Progenitor cell of endocrine pancreas (in vitro differentiated cells): ENCODE measurements at places on chromosomes 3 and 15. TPM values are rescaled to one million over a fixed set of nuclear protein-coding genes. Genes with fewer than 3 reads are reported as not detected.

- no peak overlapping the region for H3K4me3 ChIP-seq
- H3K4me1 ChIP-seq = peaks cover 7% of the 10 kb centered on the region
- H3K27me3 ChIP-seq = no peaks in the 10 kb centered on the region
- peaks cover 9% of the 10 kb centered on the region for H3K36me3 ChIP-seq
- no peak overlapping the region for H3K27ac ChIP-seq
Measured at GRCh38 chr15:40550341-40551037, 14.4 kb downstream of the CCDC32 start.

- peaks cover 8% of the 10 kb centered on the region for H3K27me3 ChIP-seq
- H3K4me1 ChIP-seq = peaks cover 8% of the 10 kb centered on the region
- no peak overlapping the region for H3K27ac ChIP-seq
Measured at GRCh38 chr3:150183678-150184425, 213.2 kb upstream of the PFN2 start.

DNA sequence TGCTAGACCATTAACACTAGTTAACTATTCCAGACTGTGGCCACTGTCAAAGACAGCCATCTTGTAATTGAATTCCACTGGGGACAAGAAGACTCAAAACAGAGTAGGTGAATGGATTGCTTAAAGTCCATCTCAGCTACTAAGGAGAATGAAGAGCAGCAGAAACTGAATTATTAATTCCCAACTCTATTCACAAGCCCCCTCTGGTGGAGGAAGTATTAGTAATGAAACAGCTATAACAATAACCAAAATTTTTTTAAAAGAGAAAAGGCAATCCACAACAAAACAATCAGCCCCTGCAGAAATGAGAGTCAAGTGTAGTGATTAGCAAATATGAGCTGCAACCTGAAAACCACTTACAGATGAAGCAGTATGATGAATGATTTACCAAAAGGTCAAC, 302.8 kb downstream of the FHIT start:
- no peaks in the 10 kb centered on the region for H3K27me3 ChIP-seq
- DNase-seq = no peak
- no peaks in the 10 kb centered on the region for H3K36me3 ChIP-seq
- no peak overlapping the region for H3K27ac ChIP-seq
- peaks cover 11% of the 10 kb centered on the region for H3K4me1 ChIP-seq

GRCh38 chr15:70096215-70097062, 1.3 kb downstream of the TLE3 start:
- peak overlapping the region; percentile 97 for H3K27ac ChIP-seq
- DNase-seq = no peak
- no peaks in the 10 kb centered on the region for H3K27me3 ChIP-seq
- H3K4me3 ChIP-seq = peak overlapping the region; percentile 99

- peaks cover 6% of the 10 kb centered on the region for H3K4me1 ChIP-seq
- H3K4me3 ChIP-seq = no peak overlapping the region
- no peaks in the 10 kb centered on the region for H3K27me3 ChIP-seq
- H3K36me3 ChIP-seq = no peaks in the 10 kb centered on the region
Measured at GRCh38 chr3:143763564-143764162, 84.6 kb downstream of the SLC9A9 start.

DNA sequence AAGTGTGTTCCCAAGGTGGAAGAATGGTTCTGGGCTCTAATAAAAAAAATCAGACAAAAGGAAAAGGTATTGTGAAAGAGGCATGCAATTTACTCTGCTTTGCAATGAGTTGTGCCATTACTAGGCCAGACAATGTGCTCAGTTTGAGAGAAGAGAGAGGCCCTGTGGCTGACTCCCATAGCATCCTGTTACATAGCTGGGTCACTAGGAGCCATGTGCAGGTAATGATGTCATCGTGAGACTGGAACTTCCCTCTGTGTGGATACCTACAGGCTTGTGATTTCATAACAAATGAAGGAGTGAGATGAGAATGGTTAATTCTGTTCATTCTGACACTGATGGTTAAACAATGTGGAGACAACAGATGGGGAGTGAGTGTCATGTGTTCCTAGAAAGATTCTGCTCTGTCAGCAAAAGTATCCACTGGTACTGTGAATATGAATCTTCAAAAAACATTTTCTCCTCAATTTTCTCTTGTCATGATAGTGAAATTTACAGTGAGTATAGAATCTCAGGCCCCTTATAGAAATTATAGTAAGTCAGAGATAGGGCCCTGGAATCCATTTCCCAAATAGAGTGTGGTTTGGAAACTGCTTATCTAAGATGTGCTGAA, 648.7 kb upstream of the DPPA4 start:
- no peak overlapping the region for H3K4me3 ChIP-seq
- H3K36me3 ChIP-seq = no peaks in the 10 kb centered on the region
- no peaks in the 10 kb centered on the region for H3K4me1 ChIP-seq
- H3K27me3 ChIP-seq = no peaks in the 10 kb centered on the region

DNA sequence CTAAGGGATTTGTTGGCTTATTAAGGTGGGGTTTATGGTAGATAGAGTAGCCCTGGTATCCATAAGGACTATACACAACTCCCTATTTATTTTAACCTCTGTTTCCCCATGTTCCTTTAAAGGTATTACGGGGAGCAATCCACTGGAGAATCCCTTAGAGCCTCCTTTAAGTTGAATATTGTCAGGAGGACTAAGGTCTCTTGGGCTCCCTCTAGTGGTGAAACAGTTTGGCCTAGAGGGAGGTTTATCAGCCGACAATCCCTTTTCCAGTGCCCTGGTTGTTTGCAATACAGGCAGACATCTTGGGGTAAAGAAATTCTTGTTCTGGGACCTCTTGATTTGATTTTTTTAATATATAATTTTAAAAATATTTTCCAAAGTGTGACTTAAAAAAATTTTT, 12.9 kb downstream of the OPA1 start:
- H3K4me1 ChIP-seq = peaks cover 3% of the 10 kb centered on the region

DNA sequence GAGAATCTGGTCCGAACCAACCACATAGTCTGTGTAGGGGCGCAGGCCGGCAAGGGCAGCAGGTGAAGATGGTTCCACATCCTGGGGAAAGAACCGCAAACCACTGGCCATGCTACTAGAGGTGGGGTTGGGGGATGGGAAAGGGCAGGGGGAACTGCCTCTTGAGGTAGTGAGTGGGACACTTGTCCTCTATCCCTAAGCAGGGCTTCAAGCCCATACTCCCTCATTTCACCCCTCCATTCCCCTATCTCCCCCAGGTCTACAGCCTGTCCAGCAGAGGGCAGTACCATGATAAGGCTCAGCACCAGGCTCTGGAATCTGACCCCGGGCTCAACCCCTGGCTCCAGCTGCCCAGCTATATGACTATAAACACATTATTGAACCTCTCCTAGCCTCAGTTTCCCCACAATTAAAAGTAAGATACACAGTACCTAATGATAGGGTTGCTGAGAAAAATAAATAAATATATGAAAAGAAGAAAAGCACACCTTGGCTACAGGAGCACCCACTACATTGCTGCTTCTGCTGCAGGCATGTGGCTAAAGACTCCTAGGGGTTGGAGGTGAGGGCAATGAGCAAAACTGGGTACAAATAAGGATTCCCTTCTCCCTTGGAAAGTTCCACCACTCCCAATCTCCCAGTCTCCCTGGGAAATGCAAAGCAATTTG, 6.3 kb downstream of the GORASP1 start:
- no peak overlapping the region for H3K4me3 ChIP-seq
- peaks cover 4% of the 10 kb centered on the region for H3K36me3 ChIP-seq
- peaks cover 15% of the 10 kb centered on the region for H3K4me1 ChIP-seq
- no peak overlapping the region for H3K27ac ChIP-seq
- no peaks in the 10 kb centered on the region for H3K27me3 ChIP-seq

- peaks cover 5% of the 10 kb centered on the region for H3K4me1 ChIP-seq
- H3K36me3 ChIP-seq = no peaks in the 10 kb centered on the region
- no peak overlapping the region for H3K27ac ChIP-seq
Measured at GRCh38 chr3:59774634-59775033, 724.8 kb upstream of the CFAP20DC start.

GRCh38 chr15:66216806-66217205, 36.7 kb downstream of the MEGF11 start:
- no peak overlapping the region for H3K27ac ChIP-seq
- no peaks in the 10 kb centered on the region for H3K36me3 ChIP-seq
- no peaks in the 10 kb centered on the region for H3K4me1 ChIP-seq
- peaks cover 23% of the 10 kb centered on the region for H3K27me3 ChIP-seq
- H3K4me3 ChIP-seq = no peak overlapping the region
- DNase-seq = no peak

DNA sequence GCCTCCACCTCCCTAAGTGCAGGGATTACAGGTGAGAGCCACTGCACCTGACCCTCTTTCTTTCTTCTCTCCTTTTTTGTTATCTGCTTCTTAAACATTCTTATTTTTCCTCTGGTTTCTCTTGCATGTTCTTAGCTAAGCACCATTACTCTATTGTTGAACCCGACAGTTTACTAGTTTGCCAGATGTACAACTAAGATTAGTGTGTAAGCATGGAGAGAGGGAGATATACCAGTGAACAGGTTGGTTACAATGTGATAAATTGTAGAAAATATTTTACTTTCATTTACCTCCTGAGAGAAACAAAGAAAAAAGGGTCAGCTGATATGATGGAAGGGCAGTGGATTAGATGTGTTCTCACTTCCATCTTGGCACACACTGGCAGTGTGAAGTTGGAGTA, 4.9 kb downstream of the HAUS2 start:
- H3K36me3 ChIP-seq = peaks cover 2% of the 10 kb centered on the region
- H3K4me3 ChIP-seq = no peak overlapping the region
- no peak for DNase-seq
- peak overlapping the region; percentile 34 for H3K27ac ChIP-seq
- H3K4me1 ChIP-seq = peaks cover 7% of the 10 kb centered on the region
- no peaks in the 10 kb centered on the region for H3K27me3 ChIP-seq

GRCh38 chr3:79253271-79253670, 514.5 kb downstream of the ROBO1 start:
- no peak overlapping the region for H3K4me3 ChIP-seq
- no peak overlapping the region for H3K27ac ChIP-seq
- H3K36me3 ChIP-seq = no peaks in the 10 kb centered on the region
- no peaks in the 10 kb centered on the region for H3K27me3 ChIP-seq
- no peak for DNase-seq

DNA sequence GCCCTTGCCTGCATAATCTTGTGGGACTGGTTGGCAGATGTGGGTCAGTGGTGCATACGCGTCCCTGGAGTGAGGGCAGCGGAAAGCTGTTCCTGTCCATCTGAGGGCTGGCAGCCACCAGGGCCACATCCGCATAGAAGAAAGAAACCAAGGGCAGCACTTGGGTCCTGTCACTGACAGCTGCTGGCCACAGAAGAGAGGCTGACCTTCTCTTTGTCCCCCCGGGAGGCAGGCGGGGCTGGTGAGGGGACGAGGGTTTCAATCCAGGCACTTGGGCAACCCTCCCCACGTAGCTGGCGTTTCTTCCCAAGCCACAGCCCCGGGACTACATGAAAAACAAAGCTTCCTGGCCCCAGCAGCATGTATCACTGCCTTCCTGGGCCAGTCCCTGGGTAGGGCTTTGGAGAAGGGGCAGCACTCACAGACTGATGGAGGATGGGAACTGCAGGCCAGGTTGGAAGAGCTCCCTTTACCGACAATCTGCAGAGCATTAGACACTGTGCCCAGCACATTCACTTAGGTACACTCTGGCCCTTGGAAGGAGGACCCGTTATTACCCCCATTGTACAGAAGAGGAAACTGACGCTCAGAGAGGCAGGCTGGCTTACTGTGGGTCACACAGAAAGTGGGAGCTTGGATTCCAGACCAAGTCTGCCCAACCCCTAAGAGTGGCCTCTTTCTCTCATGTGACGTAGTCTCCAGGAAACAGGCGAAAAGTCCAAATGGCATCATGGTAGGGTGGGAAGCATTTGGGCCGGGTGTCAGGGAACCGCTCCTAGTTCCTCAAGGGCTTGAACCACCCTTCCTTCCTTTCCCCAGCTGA, 78.8 kb upstream of the SLC6A6 start:
- no peaks in the 10 kb centered on the region for H3K36me3 ChIP-seq
- peaks cover 6% of the 10 kb centered on the region for H3K4me1 ChIP-seq
- H3K4me3 ChIP-seq = no peak overlapping the region
- H3K27ac ChIP-seq = no peak overlapping the region

DNA sequence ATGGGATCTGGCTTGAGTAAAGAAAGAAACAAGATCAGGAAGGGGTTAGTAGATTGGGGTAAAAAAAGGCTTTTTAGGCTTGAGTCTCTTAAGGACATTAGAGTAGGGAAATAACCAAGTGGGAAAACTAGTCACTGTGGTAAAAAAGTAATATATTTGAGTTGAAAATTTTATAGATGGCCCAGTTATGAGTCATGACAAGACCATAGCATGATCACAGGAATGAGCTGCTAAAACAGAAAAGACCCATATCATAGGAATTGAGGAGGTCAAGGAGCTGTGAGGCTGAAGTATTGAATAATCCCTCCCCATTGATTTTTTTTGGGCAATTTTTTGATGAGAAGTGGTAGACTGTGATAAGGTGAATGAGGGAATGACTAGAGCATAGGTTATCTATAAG, 69.2 kb upstream of the TBC1D5 start:
- H3K27ac ChIP-seq = no peak overlapping the region
- no peaks in the 10 kb centered on the region for H3K36me3 ChIP-seq
- H3K27me3 ChIP-seq = no peaks in the 10 kb centered on the region
- no peak overlapping the region for H3K4me3 ChIP-seq

GRCh38 chr15:85778107-85778776, 16.5 kb downstream of the KLHL25 start:
- H3K27me3 ChIP-seq = no peaks in the 10 kb centered on the region
- DNase-seq = no peak
- no peak overlapping the region for H3K4me3 ChIP-seq
- H3K36me3 ChIP-seq = peaks cover 3% of the 10 kb centered on the region

GRCh38 chr3:188041193-188041592, 112.8 kb upstream of the LPP start:
- no peak for DNase-seq
- H3K4me3 ChIP-seq = no peak overlapping the region
- no peak overlapping the region for H3K27ac ChIP-seq
- peaks cover 64% of the 10 kb centered on the region for H3K27me3 ChIP-seq

GOLGA8G gene
- not detected in 2 replicates for total RNA-seq

TICRR gene
- total RNA-seq = 13.9 and 14.7 TPM in 2 replicates

BNC1 gene
- total RNA-seq = 0.58 and 0.67 TPM in 2 replicates

SPINK8 gene
- total RNA-seq = not detected in 2 replicates

TRIM42 gene
- not detected in 2 replicates for total RNA-seq

CHRFAM7A gene
- total RNA-seq = 0.96 and 1.1 TPM in 2 replicates

ACAA1 gene
- total RNA-seq = 97.8 and 104 TPM in 2 replicates

ATP13A4 gene
- 6.8 and 8.1 TPM in 2 replicates for total RNA-seq

HYAL1 gene
- 3.1 and 4.1 TPM in 2 replicates for total RNA-seq

RTP2 gene
- total RNA-seq = not detected in 2 replicates

CAMP gene
- total RNA-seq = not detected in 2 replicates

CFAP91 gene
- 63.0 and 75.0 TPM in 2 replicates for total RNA-seq
